ENCODE measurements at places on chromosomes 5 and 9. TPM values are rescaled to one million over a fixed set of nuclear protein-coding genes. Genes with fewer than 3 reads are reported as not detected.

The CTSV gene
- total RNA-seq, result 36.3 TPM

DNA sequence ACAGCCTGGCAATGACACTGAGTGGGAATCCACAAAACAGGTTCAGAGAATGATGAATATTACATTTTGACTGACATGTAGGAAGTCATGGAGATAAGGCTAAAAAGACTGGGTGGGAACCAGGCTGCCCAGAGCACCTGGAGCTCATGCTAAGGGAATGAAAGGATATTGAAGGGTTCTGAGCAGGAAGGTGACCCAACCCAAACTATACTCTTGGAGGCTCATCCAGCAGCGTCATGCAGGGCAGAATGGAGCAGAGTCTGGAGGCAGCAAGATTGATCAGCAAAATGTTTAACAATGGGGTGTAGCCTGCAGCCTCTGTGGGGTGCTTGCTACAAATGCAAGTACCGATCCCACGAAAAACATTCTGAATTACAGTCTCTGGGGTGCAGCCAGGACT is 120.2 kb downstream of the PSD2 start:
- no peaks in the 10 kb centered on the region for H3K36me3 ChIP-seq
- H3K27ac ChIP-seq, result no peak overlapping the region
- H3K27me3 ChIP-seq, result peaks cover 21% of the 10 kb centered on the region
- H3K4me1 ChIP-seq, result no peaks in the 10 kb centered on the region
- DNase-seq, result no peak

The SPINK13 gene
- not detected for total RNA-seq

DNA sequence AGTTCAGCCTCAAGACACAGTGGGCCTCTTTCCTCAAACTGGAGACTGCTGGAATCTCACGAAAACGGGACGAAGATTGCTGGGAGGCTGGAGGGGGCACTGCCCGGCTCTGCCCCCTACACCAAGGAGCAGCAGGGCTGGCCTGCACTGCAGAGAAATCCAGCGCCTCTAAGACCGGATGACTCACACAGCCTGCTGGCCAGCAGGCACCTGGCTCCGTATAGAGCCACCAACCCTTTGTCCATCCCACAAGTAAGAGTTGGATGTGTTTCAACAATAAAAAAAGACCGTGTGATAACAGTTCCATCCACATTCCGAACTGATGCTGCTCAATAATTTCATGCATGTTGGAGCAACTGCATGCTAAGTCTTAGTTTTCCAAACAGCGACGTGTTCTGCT is 11.5 kb downstream of the CCDC127 start:
- H3K27ac ChIP-seq, result no peak overlapping the region
- peak; percentile 74 for DNase-seq
- H3K4me3 ChIP-seq, result no peak overlapping the region
- H3K4me1 ChIP-seq, result peaks cover 23% of the 10 kb centered on the region
- H3K36me3 ChIP-seq, result no peaks in the 10 kb centered on the region
- H3K27me3 ChIP-seq, result no peaks in the 10 kb centered on the region

The RAI14 gene
- total RNA-seq, result 307 TPM

DNA sequence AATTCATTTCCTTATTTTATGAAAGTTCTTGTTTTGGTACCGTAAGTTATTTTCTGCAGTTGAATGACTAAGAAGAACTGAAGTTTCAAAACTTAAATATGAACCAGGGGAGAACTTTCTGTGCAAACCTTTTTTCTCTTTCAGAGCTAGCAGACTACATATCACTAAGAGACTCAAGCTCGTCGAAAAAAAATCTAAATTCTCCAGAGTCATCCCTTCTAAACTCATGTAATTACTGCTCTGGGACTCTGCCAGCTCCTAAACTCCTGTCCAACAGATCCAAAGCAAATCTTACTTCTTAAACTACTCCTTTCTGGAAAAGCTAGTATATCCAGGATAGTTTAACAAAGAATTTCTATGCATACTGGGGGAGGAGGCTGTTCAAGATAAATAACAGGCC is 87.0 kb upstream of the NR5A1 start:
- no peaks in the 10 kb centered on the region for H3K4me1 ChIP-seq
- no peak overlapping the region for H3K4me3 ChIP-seq
- no peaks in the 10 kb centered on the region for H3K36me3 ChIP-seq
- H3K27me3 ChIP-seq, result no peaks in the 10 kb centered on the region
- H3K27ac ChIP-seq, result no peak overlapping the region

The LCN1 gene
- total RNA-seq, result not detected

The GBGT1 gene
- total RNA-seq, result 8.5 TPM

The VAV2 gene
- 41.6 TPM for total RNA-seq

The DNAI1 gene
- total RNA-seq, result 1.8 TPM

- no peaks in the 10 kb centered on the region for H3K27me3 ChIP-seq
- no peak for DNase-seq
Observed at GRCh38 chr5:57783693-57784092, 301.1 kb upstream of the ACTBL2 start.

DNA sequence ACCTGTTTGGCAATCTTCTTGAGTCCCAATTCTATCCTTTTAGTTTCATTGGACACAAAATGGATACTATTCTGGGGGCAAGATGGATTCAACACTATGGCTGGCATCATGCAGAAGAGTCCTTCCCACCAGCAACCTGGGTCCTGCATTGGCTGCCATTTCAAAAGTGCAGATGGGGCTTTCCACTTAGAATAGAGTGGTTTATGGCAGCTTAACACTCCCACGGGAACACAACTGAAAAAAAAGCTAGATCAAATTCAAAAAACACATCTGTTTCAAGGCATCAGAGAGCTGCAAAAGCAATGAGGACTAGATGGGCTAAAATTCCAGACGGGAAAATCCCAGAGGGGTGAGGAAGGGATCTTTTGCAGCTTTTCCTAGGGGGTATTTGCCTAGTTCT is 11.2 kb upstream of the HMHB1 start:
- no peak overlapping the region for H3K27ac ChIP-seq
- H3K4me3 ChIP-seq, result no peak overlapping the region
- no peaks in the 10 kb centered on the region for H3K36me3 ChIP-seq
- no peaks in the 10 kb centered on the region for H3K27me3 ChIP-seq
- no peaks in the 10 kb centered on the region for H3K4me1 ChIP-seq
- DNase-seq, result no peak

The OTULINL gene
- total RNA-seq, result 2.8 TPM

- no peaks in the 10 kb centered on the region for H3K27me3 ChIP-seq
- no peak overlapping the region for H3K4me3 ChIP-seq
- H3K27ac ChIP-seq, result no peak overlapping the region
- no peaks in the 10 kb centered on the region for H3K36me3 ChIP-seq
- no peak for DNase-seq
Observed at GRCh38 chr5:152170350-152170749, 234.7 kb downstream of the NMUR2 start.

All from astrocyte (in vitro differentiated cells and primary cell).